EL (cell line): ENCODE measurements at places on chromosomes 1 and 21.

- no peak for DNase-seq
Observed at GRCh38 chr1:246333855-246334254, 173.2 kb downstream of the SMYD3 start.

DNA sequence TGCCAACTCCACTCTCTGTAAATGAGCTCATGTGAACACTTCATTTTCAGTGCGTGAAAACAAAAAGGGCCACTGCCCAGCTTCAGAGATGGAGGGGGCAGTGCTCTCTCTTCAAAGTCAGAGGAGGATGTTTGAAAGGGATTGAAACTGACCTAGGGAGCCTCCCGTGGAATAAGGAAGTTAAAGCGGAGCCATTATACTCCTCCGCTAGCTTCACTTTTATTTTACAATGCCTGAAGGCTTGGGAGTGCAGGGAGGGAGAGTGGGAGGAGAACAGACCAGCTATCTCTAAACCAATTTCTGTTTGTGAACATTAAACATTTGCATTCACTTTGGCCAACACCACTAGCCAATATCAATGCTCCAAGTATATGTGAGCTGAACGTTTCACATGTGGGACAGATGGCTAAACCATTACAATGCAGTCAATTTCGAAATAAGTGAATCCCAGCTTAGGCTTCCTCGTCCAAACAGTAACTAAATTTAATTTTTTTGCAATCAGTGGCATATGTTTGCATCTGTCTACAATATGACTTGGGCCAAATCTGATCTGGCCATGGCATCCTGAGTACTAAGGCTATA, 126.9 kb downstream of the ESRRG start:
- no peak for DNase-seq

DNA sequence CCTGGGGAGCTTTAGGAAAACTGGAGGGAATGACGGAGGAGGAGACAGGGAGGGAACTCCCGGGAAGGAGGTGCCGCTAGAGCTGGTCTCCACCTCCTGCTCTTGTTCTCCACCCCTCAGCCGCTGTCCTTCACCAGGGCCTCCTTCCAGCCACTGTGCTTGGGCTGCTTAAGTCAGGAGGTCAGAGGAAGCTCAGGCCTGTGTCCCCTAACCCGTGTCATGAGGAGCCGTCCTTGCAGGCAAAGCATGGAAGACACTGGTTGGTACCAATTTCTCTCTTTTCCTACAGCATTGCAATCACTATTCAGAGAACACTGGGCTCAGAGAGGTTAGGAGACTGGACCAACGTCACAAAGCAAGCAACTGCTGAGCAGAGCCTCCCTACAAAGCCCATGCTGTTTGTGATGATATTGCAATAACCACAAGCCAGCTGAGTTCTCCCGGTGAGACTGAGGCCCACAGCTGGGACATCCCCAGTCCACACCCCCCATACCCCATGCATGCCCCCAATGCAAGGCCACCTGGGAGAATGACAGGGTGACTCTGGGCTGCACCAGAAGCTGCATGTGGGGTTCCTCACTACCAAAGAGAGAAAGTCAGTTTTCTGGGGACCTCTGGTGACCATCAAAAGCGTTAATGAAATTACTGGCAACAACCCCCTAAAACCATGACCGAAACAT, 427.5 kb downstream of the NPHP4 start:
- no peak for DNase-seq

DNA sequence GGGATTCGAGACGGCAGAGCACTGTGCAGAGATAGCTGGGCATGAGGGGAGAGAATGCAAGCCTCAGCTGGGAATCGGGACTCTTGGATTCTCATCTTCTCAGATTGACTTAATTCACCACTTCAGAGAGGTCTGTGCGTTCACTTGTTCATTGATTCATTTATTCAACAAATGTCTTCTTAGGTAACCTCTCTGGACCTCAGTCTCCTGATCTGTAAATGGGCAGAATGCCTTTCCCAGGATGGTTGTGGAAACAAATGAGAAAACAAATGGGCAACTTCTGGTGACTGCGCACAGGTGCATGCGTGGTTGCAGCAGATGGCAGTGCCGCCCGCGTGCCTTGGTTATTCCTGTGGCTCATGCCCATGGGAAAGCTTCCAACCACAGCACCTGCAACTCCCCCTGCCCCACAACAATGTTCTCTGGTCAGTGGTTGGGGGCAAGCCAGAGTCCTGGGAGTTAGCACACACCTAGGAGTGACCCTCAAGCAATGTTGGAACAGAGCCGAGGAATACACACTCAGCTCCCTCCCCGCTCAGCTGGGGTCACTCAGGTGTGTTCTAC, 110.1 kb upstream of the RUNX3 start:
- DNase-seq, result no peak

GRCh38 chr1:92399076-92399475, 87.6 kb downstream of the GFI1 start:
- DNase-seq, result no peak

- no peak for DNase-seq
Observed at GRCh38 chr1:87600055-87600850, 271.6 kb downstream of the LMO4 start.

DNA sequence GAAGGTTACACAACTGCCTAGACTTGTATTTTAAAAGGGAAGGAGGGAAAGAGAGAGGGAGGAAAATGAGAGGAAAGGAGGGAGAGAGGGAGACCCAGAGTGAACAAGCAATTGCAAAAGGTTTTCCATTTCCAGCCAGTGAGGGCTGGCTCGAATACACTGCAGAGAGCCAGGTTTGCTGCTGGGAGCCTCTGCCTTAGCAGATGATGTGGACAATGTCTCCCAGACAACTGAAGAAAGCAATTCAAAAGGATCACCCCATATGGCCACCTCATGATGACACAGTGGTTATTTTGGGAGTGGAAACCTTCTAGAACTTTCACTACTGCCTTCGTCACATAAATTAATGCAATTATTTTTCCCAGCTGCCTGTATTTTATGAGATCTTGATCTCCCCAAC, 86.4 kb downstream of the BCAR3 start:
- no peak for DNase-seq

DNA sequence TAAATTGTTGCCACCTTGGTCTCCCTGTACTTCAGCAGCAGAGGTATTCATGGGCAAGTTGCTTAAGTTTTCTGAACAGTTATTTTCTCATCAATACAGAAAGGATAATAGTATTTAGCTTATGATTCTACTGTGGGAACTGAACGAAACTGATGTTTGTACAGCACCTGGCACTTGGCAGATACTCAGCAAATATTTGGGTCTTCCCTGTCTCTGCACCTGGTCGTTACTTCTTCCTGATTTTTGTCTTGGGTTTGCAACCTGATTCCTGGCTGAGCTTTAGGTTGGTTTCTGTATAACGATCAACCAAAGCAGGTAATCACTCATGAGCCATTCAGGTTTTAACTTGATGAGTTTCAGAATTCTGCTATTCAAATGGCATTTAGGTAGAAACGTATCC, 490.6 kb downstream of the KIF26B start:
- DNase-seq, result no peak

GRCh38 chr1:205920159-205920558, 23.1 kb downstream of the SLC26A9 start:
- DNase-seq, result no peak

GRCh38 chr1:56132520-56132919, 446.8 kb downstream of the PLPP3 start:
- DNase-seq, result no peak

GRCh38 chr1:1918901-1919303, at the start of gene TMEM52:
Gene TMEM52, minus strand, starts transcription at chr1:1919279. Its CDS starts 14 bp downstream, at chr1:1919265.
- no peak for DNase-seq

DNA sequence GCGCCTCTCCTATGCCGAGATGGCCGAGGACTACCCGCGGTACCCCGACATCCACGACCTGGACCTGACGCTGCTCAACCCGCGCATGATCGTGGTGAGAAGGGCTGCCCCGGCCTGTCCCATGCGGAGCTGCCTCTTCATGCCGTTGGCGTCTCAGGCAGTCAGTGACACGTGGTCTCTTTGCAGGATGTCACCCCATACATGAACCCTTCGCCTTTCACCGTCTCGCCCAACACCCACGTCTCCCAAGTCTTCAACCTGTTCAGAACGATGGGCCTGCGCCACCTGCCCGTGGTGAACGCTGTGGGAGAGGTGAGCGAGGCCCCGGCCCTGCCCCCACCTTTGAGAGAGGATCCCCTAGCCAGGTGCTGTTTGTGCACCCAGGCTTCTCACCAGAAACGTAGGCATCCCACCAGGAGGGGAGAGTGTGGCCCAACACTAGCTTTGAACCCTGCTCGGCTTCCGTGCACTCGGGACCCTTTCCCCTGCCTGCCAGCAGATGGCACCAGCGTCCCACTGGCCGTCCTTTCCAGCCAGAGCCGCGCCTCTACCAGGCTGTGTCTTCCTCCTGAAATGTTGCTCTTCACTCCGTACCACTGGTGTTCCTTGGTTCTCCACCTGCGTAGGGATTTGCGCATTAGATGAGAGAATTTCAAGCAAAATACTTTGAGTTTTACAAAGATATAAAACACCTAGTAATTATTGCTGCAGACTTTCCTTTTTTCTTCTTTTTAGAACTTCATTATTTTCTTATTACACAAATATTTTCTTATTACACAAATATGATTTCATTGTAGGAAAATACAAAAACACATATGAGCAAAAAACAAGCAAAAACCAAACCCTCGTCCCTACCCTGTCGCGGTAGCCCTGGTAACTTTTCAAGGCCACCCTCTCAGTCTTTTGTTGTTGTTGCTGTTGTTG, 9.0 kb downstream of the NPPA start:
- DNase-seq, result peak; percentile 61

DNA sequence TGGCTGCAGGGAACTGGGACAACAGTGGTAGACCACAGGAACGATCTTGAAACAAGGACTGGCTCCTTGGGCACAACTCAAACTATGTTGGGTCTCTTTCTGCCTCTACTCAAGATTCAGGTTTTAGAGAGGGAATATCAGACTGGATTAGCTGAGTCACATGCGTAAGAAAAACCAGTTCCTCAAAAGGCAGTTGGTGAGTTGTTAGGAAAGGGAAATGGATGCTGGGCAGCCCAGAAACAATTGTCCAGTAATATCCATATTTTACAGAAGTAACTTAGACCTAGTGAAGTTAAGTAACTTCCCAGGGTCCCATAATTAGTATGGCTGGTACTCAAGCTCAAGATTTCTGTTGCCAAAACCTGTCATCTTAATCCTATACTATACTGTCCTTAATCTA, 27.0 kb upstream of the TMEM39B start:
- DNase-seq, result no peak

DNA sequence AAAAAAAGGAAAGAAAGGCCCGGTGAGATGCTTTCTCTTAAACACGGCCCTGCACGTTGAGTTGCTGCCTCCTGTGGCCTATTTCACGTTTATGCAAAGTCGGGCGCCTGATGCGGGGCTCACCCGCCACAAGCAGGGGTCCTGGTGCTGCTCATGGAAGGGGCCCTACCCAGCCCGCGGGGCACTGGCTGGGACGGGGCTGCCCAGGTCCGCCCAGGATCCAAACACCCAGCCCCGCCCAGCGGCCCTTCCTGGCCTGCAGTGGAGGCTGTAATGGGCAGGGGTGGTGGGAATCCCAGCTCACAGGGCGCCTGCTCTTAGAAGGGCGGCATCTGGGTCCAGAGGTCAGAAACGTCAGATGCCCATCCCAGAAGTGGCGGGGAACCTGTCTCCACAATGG, 1.6 kb downstream of the COL6A2 start:
- peak; percentile 62 for DNase-seq

DNA sequence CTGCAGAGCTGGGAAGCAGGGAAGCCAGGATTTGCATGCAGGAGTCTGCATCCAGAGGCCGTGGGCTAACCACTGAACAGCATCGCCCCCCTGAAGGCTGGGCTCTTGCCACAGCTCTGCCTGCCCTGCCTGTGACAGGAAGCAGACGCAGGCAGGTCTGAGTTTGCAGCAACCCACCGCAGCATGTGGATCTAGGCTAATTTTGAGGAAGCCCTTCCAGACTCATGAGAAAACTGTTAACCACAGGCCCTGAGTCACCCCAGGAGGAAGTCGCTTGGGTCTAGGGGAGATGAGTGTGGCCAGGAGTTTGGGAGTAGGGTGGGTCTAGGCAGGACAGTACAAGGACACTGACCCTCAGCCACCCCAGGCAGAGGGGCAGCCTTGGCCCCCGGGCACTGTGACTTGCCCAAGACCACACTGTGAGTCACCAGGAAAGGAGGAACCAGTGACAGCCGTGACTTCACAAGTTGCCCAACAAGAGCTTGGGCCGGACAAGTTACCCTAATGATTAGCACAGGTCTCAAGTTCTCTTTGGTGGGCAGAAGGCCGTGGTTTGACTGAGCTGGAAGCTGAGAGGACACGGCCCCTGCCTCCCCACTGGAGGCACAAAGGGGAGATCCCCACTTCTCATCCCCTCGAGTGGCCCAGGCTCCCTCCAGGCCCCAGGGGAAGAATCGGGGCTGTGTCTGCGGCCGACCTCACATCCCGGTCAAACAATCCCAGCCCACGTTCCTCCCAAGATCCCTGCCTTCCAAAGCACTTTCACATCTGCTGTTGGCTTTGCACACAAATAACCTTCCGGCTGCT, 826 bp downstream of the LAPTM5 start:
- peak; percentile 92 for DNase-seq

DNA sequence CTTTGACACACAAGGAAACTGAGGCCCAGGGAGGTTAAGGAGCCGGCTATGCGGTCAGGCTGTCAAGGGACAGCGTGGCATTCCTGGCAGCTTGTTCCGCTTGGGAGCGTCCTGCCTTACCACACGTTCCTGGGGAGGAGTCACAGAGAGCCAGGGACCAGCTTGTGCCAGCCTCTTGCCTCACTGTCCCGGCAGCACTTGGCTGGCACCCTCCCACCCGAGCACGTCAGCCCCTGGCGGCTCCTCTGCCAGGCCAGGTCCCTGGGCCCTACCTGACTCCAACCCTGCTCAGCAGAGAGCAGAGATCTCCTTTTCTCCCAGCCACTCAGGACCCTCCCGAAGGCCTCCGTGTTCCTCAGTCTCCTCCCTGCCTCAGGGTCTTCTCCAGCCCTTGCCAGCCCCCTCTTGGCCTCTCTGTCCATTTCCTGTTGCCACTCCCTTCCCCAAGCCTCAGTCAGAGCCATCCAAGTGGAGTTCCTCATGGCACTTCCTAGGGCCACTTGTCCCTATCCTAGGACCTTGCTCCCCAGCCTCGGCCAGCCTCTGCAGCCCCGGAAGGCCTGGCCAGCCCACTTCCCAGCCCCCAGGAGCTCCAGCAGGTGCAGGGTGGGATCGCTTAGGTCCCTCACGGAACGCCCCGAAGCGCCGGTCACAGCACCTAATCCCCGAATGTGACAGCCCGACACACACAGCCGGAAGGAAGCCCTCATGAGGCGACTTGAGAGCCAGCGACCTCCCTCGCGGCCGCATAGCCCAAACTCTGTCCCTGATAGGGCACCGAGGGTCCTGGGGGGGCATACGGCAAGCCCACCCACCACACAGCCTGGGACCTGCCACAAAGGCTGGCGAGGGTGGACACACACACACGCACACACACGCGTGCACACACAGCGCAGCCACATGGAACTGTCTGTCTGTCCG, 130.3 kb downstream of the CASZ1 start:
- DNase-seq, result no peak
